Activated naive CD4-positive, alpha-beta T cell treated with anti-CD3 and anti-CD28 coated beads for 36 hours (primary cell): ENCODE measurements at places on chromosomes 2 and 18. TPM values are rescaled to one million over a fixed set of nuclear protein-coding genes. Genes with fewer than 3 reads are reported as not detected.

The PAPOLG gene
- total RNA-seq: 14.1 TPM

The TUBA4B gene
- total RNA-seq: not detected

- no peak overlapping the region for H3K27ac ChIP-seq
- H3K4me1 ChIP-seq: no peaks in the 10 kb centered on the region
- no peak overlapping the region for H3K4me3 ChIP-seq
- no peak for DNase-seq
These were observed 399.6 kb upstream of the DSEL start for GRCh38 chr18:67916097-67916496.

GRCh38 chr2:56192664-56193305, 9.0 kb downstream of the CCDC85A start:
- no peaks in the 10 kb centered on the region for H3K4me1 ChIP-seq
- no peak for DNase-seq
- no peak overlapping the region for H3K27ac ChIP-seq
- no peak overlapping the region for H3K4me3 ChIP-seq

The DSC2 gene
- 0.02 TPM for total RNA-seq

The ANKRD30BL gene
- total RNA-seq: not detected

DNA sequence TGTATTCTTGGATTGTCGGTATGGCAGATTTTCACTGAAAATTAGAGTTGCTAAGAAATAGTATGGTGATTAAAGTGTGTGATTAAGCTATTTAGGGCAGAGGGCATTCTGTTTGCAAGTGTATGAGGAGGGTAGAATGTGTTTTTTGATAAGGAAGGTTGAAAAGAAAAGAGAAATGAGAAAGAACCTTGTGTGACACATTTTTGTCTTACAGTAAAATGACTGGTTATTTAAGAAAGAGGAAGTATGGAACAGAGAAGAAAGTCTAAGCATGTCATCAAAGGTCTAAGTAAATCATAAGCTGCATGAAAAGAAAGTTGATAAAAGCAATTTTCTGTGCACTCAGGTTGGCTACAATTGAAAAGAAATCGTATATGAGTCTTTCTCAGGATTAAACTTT, 5.2 kb upstream of the RSAD2 start:
- H3K27ac ChIP-seq: peak overlapping the region; percentile 37
- peaks cover 4% of the 10 kb centered on the region for H3K36me3 ChIP-seq
- H3K4me1 ChIP-seq: peaks cover 39% of the 10 kb centered on the region
- H3K4me3 ChIP-seq: peak overlapping the region; percentile 34

GRCh38 chr2:15995603-15996002, 55.3 kb downstream of the MYCN start:
- no peak overlapping the region for H3K27ac ChIP-seq
- H3K4me1 ChIP-seq: no peaks in the 10 kb centered on the region
- no peak overlapping the region for H3K4me3 ChIP-seq
- no peaks in the 10 kb centered on the region for H3K36me3 ChIP-seq
- H3K27me3 ChIP-seq: no peaks in the 10 kb centered on the region

- no peaks in the 10 kb centered on the region for H3K36me3 ChIP-seq
- H3K4me3 ChIP-seq: no peak overlapping the region
- H3K4me1 ChIP-seq: peaks cover 3% of the 10 kb centered on the region
- H3K27ac ChIP-seq: no peak overlapping the region
- no peak for DNase-seq
These were observed 117.4 kb upstream of the CWC22 start for GRCh38 chr2:180124273-180125139.

- no peaks in the 10 kb centered on the region for H3K36me3 ChIP-seq
- no peak overlapping the region for H3K4me3 ChIP-seq
- H3K27ac ChIP-seq: no peak overlapping the region
- peaks cover 24% of the 10 kb centered on the region for H3K4me1 ChIP-seq
- no peaks in the 10 kb centered on the region for H3K27me3 ChIP-seq
These were observed 69.3 kb downstream of the LBH start for GRCh38 chr2:30300456-30301221.
